ENCODE measurements at places on chromosomes 5 and 9.

- no peak for DNase-seq
Observed at GRCh38 chr9:128193469-128194096, 2.2 kb upstream of the CIZ1 start.

DNA sequence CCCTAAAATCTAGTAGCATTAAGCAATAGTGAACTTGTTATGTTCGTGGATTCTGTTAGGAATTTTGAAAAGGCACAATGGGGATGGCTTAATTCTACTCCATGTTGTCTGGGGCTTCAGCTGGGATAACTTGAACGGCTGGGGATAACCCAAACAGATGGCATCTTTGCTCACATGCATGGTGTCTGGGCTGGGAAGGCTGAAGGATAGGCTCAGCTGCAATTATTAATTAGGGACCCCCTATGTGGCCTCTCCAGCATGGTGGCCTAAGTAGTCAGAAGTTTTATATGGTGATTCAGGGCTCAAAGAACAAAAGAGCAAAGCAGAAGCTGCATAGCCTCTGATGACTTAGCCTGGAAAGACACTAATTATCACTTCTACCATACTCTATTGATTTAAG lies 551.1 kb downstream of the PSAT1 start:
- no peak for DNase-seq

DNA sequence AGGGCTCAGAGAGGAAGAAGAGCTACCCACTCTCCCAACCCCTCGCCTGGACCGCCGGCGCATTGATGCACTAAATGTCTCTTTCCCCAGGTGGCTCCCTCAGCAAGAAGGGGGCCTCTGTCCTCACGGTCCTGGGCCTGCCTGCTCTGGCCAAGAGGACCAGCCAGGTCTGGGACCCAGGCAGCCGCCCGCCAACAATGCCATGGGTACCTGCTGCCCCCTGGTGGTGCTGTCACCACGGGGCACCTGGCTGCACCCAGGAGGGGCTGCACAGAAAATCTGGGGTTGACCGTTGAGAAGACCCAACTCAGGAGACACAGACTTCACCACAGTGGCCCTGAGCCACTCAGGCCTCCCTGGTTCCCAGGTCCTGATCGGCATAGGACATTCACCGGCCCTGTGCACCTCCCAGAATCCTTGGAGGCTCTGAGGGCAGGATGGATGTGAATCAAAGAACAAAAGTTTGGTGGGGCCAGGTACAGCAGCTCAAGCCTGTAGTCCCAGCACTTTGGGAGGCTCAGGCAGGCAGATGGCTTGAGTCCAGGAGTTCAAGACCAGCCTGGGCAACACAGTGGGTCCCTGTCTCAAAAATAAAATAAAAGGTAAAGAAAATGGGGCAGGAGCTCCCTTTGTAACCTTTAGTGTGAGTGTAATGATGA lies 2.4 kb upstream of the VAV2 start:
- no peak for DNase-seq

DNA sequence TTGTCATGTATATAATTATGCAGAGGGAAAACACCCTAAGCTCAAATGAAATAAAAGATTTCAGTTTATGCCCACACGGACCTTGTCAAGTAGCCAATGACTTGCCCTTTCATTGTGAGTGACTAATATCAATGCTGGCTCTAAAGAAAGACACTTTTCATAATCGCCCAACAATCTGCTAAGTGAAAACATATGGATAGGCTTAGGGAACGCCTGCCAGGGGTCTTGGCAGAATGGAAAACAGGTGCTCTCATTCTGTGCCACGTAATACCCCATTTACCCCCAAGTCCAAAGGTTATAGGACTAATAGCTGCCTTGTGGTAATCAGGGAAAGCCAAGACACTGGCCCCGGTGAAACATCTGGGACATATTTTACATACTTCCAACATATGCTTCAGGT lies 157.7 kb downstream of the SLF1 start:
- peak; percentile 30 for DNase-seq

GRCh38 chr9:29740518-29740917 lies 2167.2 kb upstream of the C9orf72 start:
- no peak for DNase-seq

DNA sequence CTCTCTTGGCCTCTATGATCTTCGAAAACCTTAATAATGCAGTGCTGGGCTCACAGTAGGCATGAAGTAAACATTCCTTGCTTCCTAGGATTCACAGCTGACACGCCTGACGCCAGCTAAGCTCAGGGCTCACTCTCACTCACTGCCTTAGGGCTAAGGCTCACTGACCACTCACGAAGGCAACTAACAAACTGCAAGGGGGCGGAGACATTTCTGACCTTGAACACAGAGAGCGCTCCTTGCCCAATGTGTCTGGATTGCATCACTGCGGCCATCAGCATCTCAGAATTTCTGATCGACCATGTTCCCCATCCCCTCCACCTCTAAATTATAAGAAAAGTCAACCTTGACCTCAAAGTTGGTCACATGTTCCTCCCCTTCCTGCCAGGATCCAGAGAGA lies 372.6 kb downstream of the EBF1 start:
- DNase-seq: no peak

DNA sequence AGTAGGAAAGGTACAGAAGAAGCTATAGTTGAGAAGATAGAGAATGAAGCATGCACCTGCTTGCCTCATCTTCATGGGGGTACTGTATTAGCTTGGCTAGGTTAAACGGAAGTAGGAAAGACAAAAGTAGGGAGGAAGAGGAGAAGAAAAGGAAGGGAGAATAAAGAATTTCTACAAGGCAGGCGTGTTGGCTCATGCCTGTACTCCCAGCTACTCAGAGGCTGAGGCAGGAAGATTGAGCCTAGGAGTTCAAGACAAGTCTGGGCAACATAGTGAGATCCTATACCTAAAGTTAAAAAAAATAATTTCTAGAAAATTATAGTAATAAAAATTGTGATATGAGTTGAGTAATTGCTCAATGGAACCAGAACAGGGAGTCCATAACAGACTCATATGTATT lies 61.9 kb downstream of the APTX start:
- DNase-seq: no peak

DNA sequence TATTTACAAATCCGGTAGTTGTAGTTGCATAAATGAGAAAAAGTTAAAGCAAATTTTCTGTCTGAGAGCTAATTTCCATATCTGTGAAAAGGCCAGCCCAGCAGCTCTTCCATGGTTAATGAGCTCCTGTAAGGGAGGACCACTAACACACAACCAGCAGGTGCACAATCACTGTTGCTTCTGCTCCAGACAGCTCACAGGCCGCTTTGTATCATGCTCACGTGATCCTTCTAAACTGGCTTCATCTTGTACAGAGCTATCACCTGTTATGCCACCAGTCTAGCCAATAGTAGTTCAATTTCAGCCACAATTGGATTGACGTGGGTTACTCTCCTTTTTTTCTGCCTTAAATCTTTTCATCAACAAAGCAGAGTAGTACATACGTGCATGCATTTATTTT lies 38.3 kb upstream of the FBXL17 start:
- no peak for DNase-seq

DNA sequence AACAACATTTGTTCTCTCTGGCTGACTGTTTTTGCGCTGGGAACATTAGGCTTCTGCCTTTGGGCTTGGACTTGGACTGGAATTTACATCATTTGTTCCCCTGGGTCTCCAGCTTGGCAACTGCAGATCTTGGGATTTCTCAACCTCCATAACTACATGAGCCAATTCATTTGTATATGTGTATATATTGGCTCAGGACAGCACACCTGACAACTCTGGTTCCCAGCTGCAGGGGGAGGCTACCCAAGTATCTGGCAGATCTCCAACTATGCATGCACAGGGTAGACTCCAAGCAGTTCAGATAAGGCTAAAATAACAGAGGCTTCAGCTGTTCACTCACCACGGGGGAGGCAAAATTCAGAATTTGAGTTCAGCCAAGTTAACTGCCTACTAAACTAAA lies 31.6 kb upstream of the F2RL1 start:
- DNase-seq: no peak

DNA sequence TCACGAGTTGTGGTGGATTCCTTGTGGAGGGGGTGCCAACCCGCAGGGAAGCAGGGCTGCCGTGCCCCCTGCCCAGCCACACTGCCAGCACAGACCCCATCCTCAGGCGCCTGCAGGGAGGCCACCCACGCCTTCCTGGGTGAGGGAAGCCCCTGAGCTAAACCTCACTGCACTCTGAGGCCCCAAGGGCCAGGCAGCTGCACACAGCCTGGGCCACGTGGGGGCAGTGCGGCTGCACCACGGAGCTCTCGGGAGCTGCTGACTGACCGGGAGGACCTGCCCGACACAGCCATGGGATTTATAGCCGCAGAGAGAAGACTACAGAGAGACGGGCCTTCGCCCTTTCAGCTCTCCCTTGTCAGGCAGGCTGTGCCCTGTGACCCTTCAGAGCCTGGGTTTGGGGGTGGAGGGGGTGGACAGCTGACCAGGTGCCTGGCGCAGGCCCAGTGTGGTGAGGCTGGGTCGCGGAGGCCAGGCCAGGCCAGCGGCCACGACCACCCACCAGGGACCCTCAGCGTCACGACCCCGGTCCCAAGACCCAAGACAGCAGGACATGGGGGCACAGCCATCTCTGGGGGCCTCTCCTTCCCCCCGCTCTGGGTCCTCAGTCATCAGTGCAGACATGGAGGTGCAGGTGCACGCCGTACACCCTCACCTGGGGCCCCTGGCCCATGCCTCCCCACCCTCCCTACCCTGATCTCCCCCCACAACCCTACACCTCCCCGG lies 4.3 kb upstream of the AHRR start:
- DNase-seq: no peak

- DNase-seq: no peak
Observed at GRCh38 chr5:157204765-157205164, 24.1 kb downstream of the ITK start.
